Adrenal gland (tissue), 19 donors: ENCODE measurements at places on chromosomes 3 and 15. TPM values are rescaled to one million over a fixed set of nuclear protein-coding genes. Genes with fewer than 3 reads are reported as not detected.

A4GNT gene
- total RNA-seq: not detected

PLSCR2 gene
- total RNA-seq: not detected

GRCh38 chr3:71771126-71771525, 13.8 kb downstream of the PROK2 start:
- no peak for DNase-seq
- H3K4me3 ChIP-seq: no peak overlapping the region
- no peaks in the 10 kb centered on the region for H3K36me3 ChIP-seq
- no peak overlapping the region for H3K27ac ChIP-seq
- peaks cover 18% of the 10 kb centered on the region for H3K27me3 ChIP-seq

GRCh38 chr15:43006991-43007390, 86.4 kb upstream of the TTBK2 start:
- H3K36me3 ChIP-seq: no peaks in the 10 kb centered on the region
- H3K27me3 ChIP-seq: no peaks in the 10 kb centered on the region
- no peak overlapping the region for H3K4me3 ChIP-seq
- no peaks in the 10 kb centered on the region for H3K4me1 ChIP-seq
- DNase-seq: no peak
